ENCODE measurements at places on chromosomes 3 and 15.

GRCh38 chr3:168051531-168052471, 43.9 kb downstream of the GOLIM4 start:
- peak; percentile 66 for DNase-seq

DNA sequence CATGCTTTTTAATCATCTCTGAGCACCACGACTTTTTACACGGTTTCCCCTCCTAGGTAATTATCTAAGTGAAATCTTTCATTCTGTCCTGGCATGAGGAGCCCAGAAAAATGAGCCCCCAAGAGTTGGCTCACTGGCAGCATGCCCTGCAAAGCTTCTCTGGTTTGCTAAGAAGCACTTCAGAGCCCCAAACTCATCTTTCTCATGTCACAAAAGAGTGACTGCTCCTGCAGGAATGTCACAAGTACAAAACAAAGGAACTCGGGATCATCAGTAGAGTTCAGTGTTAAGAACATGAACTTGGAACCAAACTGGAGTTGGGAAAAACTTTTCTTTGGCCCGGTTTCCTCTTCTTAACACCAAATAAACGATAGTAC, 123.9 kb downstream of the FOXB1 start:
- DNase-seq, result no peak

DNA sequence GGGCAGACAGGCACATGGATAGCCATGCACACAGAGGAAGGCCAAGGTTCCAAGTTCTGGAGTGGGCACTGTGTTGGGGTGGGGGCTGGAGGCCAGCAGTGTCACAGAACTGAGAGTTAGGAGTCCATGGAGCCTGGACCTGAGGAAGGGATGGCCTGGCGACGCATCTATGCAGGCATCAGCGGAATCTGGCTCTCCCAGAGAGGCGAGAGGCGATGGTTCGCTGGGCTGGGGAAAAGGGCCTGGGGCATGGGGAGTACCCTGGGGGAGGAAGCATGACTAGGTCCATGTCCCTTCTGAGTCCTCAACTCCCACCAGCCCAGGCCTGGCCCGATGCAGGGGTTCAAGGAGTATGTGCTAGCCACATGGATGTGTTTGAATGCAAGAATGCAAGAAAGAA, 192.8 kb upstream of the LINGO1 start:
- DNase-seq, result no peak

GRCh38 chr3:50365080-50365841, 5.9 kb upstream of the TMEM115 start:
- DNase-seq, result peak; percentile 83

- DNase-seq, result no peak
These were observed 66.0 kb downstream of the CHDH start for GRCh38 chr3:53780171-53780570.

DNA sequence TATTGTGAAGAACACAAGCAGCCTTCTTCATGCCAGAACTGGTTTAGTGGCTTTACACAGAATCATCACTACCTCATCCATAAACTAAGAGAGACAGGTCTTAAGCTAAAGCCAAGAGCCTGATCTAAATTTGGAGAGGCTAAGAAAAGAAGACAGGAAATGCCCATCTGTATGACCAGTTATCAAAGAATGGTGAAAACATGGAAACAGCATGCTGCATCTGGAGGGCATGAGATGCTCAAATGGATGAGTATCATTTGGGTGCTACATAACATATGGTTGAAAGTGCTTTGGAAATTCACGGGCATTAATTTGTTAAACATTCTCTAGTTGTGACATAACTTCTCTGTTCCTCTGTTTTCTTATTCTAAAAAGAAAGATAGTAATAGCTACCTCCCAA, 112.5 kb downstream of the CPNE4 start:
- no peak for DNase-seq

DNA sequence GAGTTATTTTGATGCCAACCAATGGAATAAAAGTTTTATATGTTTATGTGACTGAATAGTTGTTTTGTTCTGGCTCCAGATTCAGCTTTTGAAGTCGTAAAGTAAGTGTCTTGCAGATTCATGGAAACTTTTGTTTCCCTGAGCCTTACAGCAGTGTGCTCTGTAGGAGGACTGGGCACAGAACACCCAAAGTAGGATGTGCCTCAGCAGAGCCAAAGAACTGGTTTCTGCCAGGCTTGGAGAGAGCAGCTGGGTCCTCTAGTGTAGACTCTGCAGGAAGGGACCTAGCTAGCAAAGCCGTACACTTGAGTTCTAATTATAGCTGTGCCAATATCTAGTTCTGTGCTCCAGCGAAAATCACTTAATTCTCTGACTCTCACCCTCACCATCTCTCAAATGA, 261.2 kb upstream of the DNAJC19 start:
- no peak for DNase-seq

- DNase-seq, result peak; percentile 64
These were observed 95.0 kb upstream of the ICE2 start for GRCh38 chr15:60573936-60574335.

DNA sequence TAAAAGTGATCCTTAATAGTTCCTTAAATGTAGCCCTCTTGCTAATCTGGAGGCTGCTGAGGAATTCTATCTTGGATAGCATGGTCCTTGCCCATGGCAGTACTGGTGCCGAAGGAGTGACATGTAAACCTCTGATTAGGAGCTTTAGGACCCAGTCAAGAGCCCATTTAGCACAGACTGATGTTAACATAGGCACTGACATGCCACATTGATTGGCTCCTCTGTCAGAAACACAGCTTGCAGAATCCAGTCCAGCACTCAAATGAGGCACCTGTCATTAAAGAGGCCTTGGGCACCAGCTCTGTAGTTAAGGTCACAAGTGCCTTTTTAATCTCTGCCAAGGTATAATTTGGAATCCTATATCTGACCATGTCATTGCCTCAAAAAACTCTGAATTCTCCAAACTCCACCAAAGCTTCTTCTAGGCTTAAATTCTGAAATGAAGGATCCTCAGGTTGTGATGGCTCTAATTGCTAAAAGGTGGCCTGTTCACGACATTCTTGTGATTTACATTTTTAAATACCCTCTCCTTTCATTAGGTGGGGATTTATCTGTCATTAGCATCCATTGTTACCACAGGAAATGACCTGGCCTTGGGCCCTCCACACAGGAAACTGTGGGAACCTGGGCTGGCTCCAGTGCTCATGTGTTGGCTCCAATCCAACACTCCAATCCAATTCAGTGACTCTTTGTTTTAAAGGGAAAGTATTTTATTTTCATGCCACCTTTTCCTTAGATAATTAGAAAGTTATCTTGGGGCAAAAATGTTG, 57.3 kb upstream of the RNF7 start:
- DNase-seq, result no peak

- DNase-seq, result no peak
These were observed 30.9 kb downstream of the RBMS3 start for GRCh38 chr3:29311795-29312194.

- peak; percentile 37 for DNase-seq
These were observed 283.8 kb downstream of the C3orf38 start for GRCh38 chr3:88433568-88433967.

- DNase-seq, result no peak
These were observed 18.9 kb downstream of the SCN5A start for GRCh38 chr3:38630606-38631005.

DNA sequence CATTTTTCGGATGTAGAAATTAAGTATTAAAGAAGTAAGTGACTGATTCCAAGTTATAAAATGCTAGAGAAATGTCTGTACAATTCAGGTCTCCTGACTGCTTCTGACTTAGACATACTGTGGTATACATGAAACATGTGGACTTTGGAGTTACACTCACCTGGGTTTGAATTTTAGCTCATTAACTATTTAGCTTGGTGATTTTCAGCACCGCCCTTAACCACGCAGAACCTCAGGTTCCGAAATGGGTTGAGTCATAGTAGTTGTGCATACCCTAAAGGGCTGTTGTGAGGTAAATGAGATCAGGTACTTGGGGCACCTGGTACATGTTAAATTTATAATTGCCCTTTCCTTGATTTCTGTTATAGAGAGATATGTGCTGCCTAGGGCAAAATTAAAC, 32.9 kb upstream of the UTS2B start:
- no peak for DNase-seq

- DNase-seq, result no peak
These were observed 13.1 kb downstream of the SLC6A6 start for GRCh38 chr3:14415501-14415900.

- DNase-seq, result no peak
These were observed 94.6 kb downstream of the ZPLD1 start for GRCh38 chr3:102529452-102529851.

- no peak for DNase-seq
These were observed 36.3 kb upstream of the PHLDB2 start for GRCh38 chr3:111822804-111823203.

GRCh38 chr3:140316466-140316865, 361.4 kb upstream of the TRIM42 start:
- no peak for DNase-seq

GRCh38 chr15:58876306-58877106, 57.0 kb downstream of the SLTM start:
- no peak for DNase-seq

DNA sequence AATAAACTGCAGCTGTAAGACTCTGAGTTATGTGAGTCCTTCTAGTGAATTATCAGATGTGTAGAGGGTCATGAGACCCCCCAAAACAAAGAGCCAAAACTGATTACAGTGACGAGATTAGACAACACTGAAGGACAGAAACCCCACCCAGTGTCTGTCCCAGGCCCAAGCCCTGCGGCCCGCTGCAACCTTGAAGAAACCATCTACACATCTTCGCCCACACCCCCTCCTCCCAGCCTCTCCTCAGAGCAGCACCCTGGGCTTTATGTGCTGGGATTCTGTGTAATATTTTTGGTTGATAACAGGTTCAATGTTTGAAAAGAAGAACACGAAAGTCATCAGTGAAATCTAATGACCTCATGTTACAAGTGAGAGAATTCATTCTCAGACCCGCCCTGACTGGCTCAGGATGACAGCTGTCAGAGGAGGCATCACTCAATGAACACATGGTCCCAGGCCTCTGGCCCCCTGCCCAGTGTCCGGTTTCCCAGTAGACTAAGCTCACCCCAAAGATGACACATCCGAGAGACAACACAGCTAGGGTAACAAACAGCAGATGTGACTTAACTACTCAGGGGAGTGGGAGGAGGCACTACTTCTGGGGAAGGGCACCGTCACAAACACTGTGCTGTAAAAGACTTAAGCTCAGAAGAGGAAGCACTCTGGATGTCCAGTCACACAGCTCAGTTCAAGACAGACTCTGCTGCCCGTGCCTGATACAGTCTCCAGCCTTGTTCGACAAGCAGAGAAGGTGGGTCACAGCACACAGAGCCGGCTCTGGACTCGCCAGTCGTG, 48.9 kb downstream of the NIPA2 start:
- DNase-seq, result no peak

DNA sequence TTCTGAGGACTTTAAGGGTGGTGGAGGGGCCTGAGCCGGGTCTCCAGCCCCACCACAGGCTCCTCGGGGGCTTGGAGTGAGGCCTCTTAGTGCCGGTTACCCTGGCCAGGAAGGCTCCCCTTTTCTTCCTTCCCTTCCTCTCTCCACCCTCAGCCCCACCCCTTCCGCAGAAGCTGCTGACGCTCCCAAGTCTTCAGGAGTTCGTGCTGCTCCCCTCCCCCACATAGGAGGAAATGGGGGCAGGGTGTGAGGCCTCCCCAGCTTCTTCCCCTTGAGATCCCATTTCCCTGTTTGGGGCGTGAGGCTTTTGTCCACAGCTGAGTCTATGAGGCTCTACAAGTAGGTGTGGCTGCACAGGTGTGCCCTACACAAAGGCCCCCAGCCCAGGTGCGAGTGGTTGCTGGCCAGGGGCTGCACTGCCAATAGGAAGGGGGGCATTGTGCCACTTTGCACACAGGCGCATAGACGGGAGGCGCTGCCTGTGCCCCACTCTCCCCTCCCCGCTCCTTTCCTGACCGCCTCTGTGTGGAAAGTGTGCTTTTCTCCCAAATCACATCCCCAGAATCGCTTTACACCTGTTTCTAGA, 915 bp upstream of the CALML4 start:
- no peak for DNase-seq

- DNase-seq, result no peak
These were observed 15.7 kb upstream of the AEN start for GRCh38 chr15:88605189-88606069.

DNA sequence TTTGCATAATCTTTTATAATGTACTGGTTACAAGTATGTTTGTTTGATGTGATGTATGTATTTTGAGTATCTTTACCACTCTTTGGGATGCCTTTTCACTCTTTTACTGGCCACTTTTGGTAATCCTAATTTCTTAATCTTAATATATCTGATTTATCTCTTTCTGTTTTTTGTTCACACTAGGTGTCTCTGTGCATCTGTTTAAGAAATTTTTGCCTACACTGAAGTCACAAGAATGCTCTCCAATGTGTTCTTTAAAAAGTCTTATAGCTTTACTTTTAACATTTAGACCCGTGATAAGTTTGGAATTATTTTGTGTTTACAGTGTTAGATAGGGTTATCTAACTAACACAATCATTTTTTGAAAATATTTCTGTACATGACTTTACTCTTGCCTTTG, 659.1 kb downstream of the SI start:
- DNase-seq, result no peak

DNA sequence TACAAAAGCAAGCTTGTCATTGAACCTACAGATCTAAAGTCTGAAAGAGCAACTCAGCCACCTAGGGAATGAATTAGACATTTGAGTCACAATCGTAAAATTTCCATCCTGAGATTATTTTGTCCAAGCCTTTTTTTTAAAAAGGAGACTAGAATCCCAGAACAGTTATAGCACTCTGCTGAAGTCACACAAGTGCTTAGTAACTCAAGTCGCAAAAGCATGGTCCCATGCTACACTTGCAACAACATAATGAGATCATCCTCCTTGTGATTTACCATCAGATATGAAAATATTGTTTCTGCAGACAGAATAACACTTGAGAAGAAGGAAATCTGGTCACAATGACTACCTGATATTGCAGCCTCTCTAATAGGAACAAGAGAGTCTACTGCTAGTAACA, 106.7 kb downstream of the ZIC4 start:
- DNase-seq, result no peak

- no peak for DNase-seq
These were observed 83.7 kb downstream of the VGLL4 start for GRCh38 chr3:11559816-11560633.

- DNase-seq, result no peak
These were observed 54.7 kb downstream of the FOXP1 start for GRCh38 chr3:71528816-71529215.

- DNase-seq, result no peak
These were observed 13.5 kb downstream of the PPM1M start for GRCh38 chr3:52259035-52259434.

GRCh38 chr3:36648241-36649034, 115.9 kb downstream of the DCLK3 start:
- DNase-seq, result peak; percentile 20

- no peak for DNase-seq
These were observed 37.2 kb downstream of the B3GNT5 start for GRCh38 chr3:183290216-183290615.

DNA sequence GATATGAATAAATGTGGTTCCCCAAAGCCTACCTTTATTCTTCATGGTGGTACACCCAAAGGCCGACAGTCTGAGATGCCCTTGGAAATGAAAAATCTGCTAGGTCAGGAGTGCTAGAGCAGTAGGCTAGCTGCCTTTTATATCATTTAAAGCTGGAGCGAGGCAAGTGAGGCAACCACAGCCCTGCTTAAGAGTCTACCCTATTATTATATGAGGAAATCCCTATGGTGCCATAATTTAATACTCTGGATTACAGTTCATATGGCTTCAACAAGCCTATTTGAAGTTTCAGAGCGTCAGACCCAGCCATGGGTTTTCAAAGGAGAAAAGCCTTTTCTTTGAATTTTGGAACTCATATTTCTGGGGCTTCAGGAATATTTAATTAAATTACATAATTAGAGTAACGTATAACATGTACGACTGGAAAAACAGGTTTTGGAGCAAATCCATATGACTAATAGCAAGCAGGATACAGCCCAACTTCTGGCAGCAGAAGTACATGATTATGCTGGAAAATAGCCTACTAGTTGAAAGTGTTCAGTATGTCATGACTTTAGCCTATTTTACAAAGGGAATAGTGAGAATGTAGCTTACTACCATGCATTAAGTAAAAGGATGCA, 18.0 kb upstream of the SLTM start:
- no peak for DNase-seq

Data from GM06990 (cell line).